ENCODE measurements at places on chromosomes 5 and 9. TPM values are rescaled to one million over a fixed set of nuclear protein-coding genes. Genes with fewer than 3 reads are reported as not detected.

GABRA6 gene
- not detected for total RNA-seq

AQP7 gene
- not detected for total RNA-seq

GFI1B gene
- not detected for total RNA-seq

DBH gene
- not detected for total RNA-seq

SLC1A3 gene
- not detected for total RNA-seq

PTGS1 gene
- total RNA-seq, result 4.2 TPM

OMD gene
- total RNA-seq, result not detected

PPP3R2 gene
- not detected for total RNA-seq

SLC6A3 gene
- not detected for total RNA-seq

DNA sequence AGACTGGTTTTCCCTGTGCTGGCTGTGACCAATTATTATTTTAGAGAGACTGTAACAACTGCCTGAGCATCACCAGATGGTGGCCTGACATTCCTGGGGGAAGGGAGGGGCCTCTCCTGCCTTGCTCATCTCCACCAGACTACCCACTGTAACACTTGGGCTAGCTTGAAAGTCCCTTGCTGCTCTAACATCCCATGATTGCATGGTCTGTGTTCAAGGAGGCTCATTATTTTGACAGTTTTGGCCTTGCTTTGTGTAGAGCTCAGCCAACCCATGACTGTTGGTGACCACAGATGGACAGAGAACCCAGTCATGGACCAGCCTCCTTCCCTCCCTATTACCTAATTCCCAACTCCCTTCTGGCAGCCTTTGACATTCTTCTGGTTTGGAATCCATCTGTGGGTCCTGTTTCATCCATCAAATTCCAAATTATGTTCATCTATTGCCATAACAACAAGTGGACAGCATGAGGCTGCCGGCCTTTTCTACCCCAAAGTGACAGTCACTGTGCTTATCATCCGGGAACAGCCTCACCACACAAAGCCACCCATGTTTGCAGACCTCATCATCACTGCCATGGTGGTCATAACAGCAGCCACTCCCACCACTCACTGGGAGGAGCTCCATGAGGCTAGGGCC lies 49.0 kb upstream of the ICE1 start:
- no peak for DNase-seq

DNA sequence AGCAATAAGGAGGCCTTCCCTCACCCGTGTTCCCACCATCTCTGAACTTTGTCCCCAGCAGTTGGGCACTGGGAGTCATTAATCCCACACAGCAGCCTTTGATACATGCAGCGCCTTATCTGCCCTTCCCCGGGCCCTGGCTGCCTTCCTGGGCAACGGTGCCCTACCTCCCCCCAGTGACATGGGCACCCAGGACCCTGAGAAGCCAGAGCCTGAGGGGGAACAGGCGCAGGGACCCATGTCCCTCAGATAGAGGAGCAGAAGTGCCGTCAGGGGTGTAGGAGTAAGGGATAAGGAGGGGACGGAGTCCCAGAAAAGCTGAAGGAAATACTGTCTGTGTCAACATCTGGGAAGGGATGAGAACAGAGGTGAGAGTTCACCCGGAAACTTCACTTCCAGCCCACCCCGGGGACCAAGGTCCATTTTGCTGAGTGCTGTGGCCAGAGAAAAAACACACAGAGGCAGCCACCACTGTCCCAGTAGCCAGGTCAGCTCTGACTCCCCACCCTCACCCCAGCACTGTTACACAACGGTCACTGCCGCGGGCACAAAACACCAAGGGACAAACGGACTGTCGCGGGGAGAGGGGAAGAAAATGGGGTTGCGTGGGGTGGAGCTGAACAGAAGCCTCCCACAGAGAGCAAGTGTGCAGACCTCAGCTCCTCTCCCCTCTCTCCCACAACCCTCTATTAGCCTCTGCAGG lies 3.8 kb downstream of the PCDH1 start:
- DNase-seq, result no peak

DNA sequence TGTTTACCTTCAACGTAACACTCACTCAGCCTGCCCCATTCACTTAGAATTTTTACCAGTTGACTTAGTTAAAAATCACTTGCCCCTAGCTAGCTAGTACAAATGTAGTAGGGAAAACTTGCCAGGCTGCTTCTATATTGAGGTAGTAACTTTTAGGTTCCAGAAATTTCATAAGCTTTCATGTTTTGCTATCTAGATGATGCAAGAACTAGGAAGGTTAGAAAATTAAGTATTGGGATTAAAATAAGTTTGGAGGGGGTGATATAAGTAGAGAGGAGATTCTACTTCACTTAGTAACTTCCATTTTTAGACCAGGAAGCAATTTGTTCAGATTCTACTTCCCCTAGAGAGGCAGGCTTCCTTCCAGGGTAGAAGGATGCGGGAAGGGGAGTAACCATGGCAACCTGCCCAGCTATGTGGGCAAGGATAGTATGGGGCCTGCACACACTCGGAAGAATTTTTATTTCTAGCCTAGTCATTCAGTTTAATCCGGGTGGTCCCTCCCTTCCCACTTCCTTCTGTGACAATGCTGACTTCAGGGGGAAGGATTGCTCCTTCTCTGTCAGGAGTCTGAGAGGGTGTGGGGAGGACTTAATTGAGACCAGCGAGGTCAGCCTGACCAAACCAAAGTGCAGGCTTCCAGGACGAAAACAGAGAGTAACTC lies 4.2 kb downstream of the DAB2 start:
- no peak for DNase-seq

GRCh38 chr5:132250547-132250946 lies 6.9 kb upstream of the PDLIM4 start:
- no peak for DNase-seq

- no peak for DNase-seq
Measured at GRCh38 chr5:159899067-159900049, 16.9 kb upstream of the ADRA1B start.

DNA sequence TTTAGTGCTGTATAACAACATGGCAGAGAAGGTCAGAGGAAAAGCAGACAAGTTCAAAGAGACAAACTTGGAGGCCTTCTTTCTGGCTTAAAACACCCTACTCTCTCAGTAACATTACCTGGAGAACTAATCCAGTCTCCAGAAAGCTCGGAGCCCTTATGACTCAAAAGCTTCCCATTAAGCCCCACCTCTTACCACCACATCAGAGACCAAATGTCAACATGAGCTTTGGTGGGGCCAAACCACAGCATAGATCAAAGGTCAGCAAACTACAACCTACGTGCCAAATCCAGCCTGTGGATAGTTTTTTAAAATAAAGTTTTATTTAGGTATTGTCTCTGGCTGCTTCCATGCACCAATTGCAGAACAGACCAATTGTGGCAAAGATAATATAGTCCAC lies 589.9 kb downstream of the DNAH5 start:
- no peak for DNase-seq

- no peak for DNase-seq
Measured at GRCh38 chr5:142771666-142772065, 1.5 kb downstream of the ARHGAP26 start.

GRCh38 chr5:10788358-10788757 lies 27.3 kb upstream of the DAP start:
- no peak for DNase-seq

DNA sequence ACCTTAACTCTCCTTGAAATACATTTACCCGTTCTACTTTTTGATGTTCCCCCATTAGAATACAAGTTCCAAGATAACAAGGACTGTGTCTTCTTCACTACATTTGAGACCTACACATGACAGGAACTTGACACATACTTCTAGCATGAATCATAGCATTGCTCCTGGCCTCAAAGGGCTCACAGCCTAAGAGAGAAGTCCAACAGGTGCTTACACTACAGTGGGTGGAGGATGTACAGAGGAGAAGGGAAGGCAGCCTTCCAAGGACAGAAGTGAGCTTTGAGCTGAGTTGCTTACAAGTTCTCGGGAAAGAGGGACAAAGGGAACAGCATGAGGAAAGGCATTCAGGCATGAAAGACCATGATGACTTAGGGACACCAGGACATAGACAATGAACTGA lies 56.9 kb upstream of the MSX2 start:
- no peak for DNase-seq

DNA sequence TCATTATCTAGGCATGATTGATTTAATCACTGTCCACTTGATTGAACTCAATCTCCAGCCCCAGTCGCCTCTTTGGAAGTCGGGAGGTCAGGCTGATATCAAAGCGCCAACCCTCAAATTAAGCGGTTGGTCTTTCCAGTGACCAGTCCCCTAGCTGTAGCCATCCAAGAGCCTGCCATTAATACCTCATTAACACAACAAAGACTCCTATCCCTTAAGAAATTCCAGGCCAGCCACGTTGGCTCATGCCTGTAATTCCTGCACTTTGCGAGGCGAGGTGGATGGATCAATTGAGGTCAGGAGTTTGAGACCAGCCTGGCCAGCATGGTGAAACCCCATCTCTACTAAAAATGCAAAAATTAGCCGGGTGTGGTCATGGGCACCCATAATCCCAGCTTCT lies 27.4 kb upstream of the GCNT1 start:
- DNase-seq, result no peak

DNA sequence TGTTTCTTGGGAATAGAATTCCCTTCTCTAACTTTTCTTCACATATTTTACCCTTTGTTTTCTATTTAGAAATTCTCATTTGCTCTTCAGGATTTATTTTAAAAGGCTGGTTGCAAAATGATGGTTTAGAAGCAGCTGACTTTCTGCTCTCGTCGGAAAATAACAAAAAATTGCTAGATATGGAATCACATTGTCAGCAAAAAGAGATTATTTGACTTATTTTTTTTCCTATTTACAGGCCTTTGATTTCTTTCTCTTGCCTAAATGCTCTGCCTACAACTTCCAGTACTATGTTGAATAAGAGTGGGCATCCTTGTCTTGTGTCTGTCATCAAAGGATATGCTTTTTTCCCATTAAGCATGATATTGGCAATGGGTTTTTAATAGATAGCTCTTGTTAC lies 1619.1 kb upstream of the ACO1 start:
- no peak for DNase-seq

GRCh38 chr5:54176066-54176830 lies 134.1 kb downstream of the ARL15 start:
- DNase-seq, result no peak
